Endodermal cell (in vitro differentiated cells): ENCODE measurements at places on chromosomes 16 and 17. TPM values are rescaled to one million over a fixed set of nuclear protein-coding genes. Genes with fewer than 3 reads are reported as not detected.
A peak's percentile ranks its signal among the peaks of the same experiment; 100 is the strongest.

Gene KRTAP9-4
- not detected in 2 replicates for total RNA-seq

GRCh38 chr17:18038149-18038850 is 668 bp downstream of the ATPAF2 start:
- peak; percentile 68 for DNase-seq

GRCh38 chr16:4325253-4325758 is 9.4 kb downstream of the GLIS2 start:
- DNase-seq: no peak

DNA sequence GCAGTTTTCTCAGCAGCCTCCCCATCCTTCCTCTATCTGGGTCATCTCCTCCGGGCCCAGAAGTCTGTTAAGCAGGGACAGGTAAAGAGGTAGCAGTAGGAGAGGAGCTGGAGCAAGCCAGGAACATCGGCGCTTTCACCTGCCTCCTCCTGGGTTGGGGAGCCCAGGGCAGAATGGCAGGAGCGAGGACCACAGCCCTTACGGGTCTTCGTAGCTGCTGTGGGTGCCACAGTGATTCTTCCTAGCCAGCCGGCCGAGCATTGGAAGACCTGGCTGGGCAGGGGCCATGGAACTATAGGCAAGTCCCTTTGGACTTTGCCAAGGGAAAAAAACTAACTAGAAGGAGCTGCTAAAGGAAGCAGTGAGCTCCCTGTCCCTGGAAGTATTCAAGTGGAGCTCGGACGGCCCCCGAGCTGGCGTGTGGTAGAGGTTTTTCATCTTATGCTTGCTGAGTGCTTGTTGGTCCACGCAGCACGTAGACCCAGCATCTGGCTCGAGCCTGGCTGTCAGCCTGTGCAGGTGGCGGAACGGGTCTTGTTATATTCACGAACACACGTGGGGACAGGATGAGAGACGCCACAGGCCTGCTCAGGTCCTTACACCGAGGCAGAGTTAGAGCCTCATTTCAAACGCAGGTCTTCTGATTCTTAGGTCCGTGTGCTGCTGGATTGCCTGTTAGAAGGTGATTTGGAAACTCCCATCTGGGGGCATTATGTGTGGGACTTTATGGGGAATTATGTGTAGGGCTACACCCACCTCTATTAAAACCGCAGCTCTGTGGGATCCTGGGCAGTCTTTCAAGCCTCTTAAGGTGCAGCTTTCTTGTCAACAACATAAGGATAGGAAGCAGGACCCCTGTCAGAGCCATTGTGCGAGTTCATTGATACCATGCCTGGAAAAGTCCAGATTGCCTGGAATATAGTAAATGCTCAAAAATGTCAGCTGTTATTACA is 54.8 kb downstream of the OR1D5 start:
- DNase-seq: peak; percentile 38

DNA sequence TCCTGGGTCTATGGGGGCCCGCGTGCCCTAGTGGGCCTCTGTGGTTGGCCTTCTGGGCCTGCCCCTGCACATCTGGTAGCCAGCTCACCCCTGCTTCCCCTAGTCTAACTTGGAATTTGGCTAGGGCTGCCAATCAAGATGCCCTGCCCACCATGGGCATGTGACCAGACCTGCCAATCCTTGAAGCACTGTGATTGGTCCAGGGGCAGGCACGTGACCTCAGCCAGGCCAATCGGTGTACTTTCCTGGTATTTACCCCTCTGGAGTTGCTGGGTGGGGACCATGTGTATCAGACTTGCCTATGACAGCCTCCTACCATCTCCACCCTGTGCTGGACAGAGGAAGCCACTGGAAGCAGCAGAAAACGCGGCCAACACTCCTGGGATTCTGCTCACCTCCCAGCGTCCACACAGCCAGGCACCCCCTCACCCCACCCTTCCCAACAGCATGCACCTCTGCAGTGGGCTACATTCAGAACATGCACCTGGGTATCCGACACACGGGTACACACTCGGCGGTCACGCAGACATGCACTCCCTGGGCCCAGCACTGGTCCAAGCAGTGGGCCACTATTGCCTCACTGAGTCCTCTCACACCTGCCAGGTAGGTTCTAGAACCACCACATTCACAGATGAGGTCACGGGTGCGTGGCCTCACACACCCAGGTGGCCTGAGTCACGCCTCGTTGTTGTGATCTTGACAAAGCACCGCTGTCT is 96.9 kb downstream of the RBFOX3 start:
- DNase-seq: no peak

Gene GUCY2D
- 1.2 to 13.1 TPM (median 1.3 TPM) in 3 replicates for total RNA-seq

Gene HOXB5
- not detected in 2 replicates for total RNA-seq

- DNase-seq: no peak
Measured at GRCh38 chr16:50640391-50640790, 40.7 kb downstream of the SNX20 start.

Gene NUBP2
- total RNA-seq: 45.3 to 67.8 TPM (median 61.5 TPM) in 3 replicates
